Liver (tissue), 10 donors: ENCODE measurements at places on chromosomes 2 and 18. TPM values are rescaled to one million over a fixed set of nuclear protein-coding genes. Genes with fewer than 3 reads are reported as not detected.

CRYGB gene
- total RNA-seq, result not detected

CDKL4 gene
- 0.25 TPM for total RNA-seq

C1QL2 gene
- total RNA-seq, result not detected

GPR75 gene
- total RNA-seq, result 5.4 TPM

SLC8A1 gene
- 14.3 TPM for total RNA-seq

MRPL30 gene
- total RNA-seq, result 19.6 TPM

CAPG gene
- 4.1 TPM for total RNA-seq

MYO1B gene
- total RNA-seq, result 66.5 TPM

ABCA12 gene
- total RNA-seq, result not detected

AFTPH gene
- 26.4 TPM for total RNA-seq

DYNC2LI1 gene
- total RNA-seq, result 6.1 TPM

IRS1 gene
- total RNA-seq, result 11.6 TPM

CLEC4F gene
- total RNA-seq, result 0.25 TPM

PSD4 gene
- 38.1 TPM for total RNA-seq

HOXD4 gene
- total RNA-seq, result not detected

TMEM163 gene
- 0.33 TPM for total RNA-seq

GBX2 gene
- not detected for total RNA-seq

SLC5A7 gene
- total RNA-seq, result under 0.01 TPM

FOXD4L1 gene
- 2.5 TPM for total RNA-seq

UGT1A10 gene
- 0.08 TPM for total RNA-seq

NTSR2 gene
- total RNA-seq, result not detected

CYS1 gene
- total RNA-seq, result 1.3 TPM

GKN1 gene
- total RNA-seq, result not detected

MYCN gene
- 1.3 TPM for total RNA-seq

FZD7 gene
- 1.3 TPM for total RNA-seq

CYP26B1 gene
- 1.8 TPM for total RNA-seq

MC5R gene
- total RNA-seq, result not detected

GAL3ST2 gene
- 0.33 TPM for total RNA-seq

MC4R gene
- not detected for total RNA-seq

HOXD13 gene
- not detected for total RNA-seq

CNTNAP5 gene
- total RNA-seq, result not detected

EVA1A gene
- total RNA-seq, result 206 TPM

CYP27A1 gene
- 112 TPM for total RNA-seq

RAB6D gene
- total RNA-seq, result not detected

NEU2 gene
- not detected for total RNA-seq

MOGAT1 gene
- total RNA-seq, result not detected

ALPP gene
- not detected for total RNA-seq

RAB27B gene
- 0.33 TPM for total RNA-seq

RTP5 gene
- total RNA-seq, result not detected
